Thoracic aorta endothelial cell (primary cell): ENCODE measurements at places on chromosomes 3 and 15. TPM values are rescaled to one million over a fixed set of nuclear protein-coding genes. Genes with fewer than 3 reads are reported as not detected.

DUOXA2 gene
- not detected in 2 replicates for total RNA-seq

MORC1 gene
- total RNA-seq: not detected in 2 replicates

CPLX3 gene
- total RNA-seq: not detected in 2 replicates

CFAP44 gene
- 5.1 and 6.0 TPM in 2 replicates for total RNA-seq

QRICH1 gene
- total RNA-seq: 137 and 168 TPM in 2 replicates

GPR149 gene
- total RNA-seq: not detected in 2 replicates

FBXO40 gene
- total RNA-seq: not detected in 2 replicates

CATSPER2 gene
- 2.1 and 2.4 TPM in 2 replicates for total RNA-seq

WDR49 gene
- total RNA-seq: under 0.01 and 0.07 TPM in 2 replicates

P4HTM gene
- total RNA-seq: 14.3 and 16.8 TPM in 2 replicates

ACKR4 gene
- total RNA-seq: 1.0 and 4.0 TPM in 2 replicates

GP5 gene
- total RNA-seq: 0.14 TPM in 1 of 2 replicates, not detected in the other

SERPINI2 gene
- not detected in 2 replicates for total RNA-seq

UBA3 gene
- 103 and 113 TPM in 2 replicates for total RNA-seq

COL7A1 gene
- 0.13 and 0.14 TPM in 2 replicates for total RNA-seq

SUCLG2 gene
- 52.5 and 58.9 TPM in 2 replicates for total RNA-seq

ARGFX gene
- not detected in 2 replicates for total RNA-seq

EBLN2 gene
- 12.3 and 12.4 TPM in 2 replicates for total RNA-seq

IL17RE gene
- 0.13 and 0.29 TPM in 2 replicates for total RNA-seq

NANOGP8 gene
- total RNA-seq: 0.14 TPM in 1 of 2 replicates, not detected in the other

NOP10 gene
- 205 and 280 TPM in 2 replicates for total RNA-seq

LRTM1 gene
- total RNA-seq: not detected in 2 replicates

CCR9 gene
- not detected in 2 replicates for total RNA-seq
